ENCODE measurements at places on chromosomes 3 and 15.
A peak's percentile ranks its signal among the peaks of the same experiment; 100 is the strongest.

GRCh38 chr3:25531971-25532370 is 103.9 kb downstream of the RARB start:
- no peak for DNase-seq

GRCh38 chr3:135667061-135667460 is 298.5 kb upstream of the PPP2R3A start:
- no peak for DNase-seq

- DNase-seq: no peak
These were observed 62.8 kb downstream of the CRYBG3 start for GRCh38 chr3:97884586-97885123.

GRCh38 chr15:73752806-73753193 is 351 bp downstream of the INSYN1 start:
- DNase-seq: no peak

GRCh38 chr3:138646513-138646912 is 37.9 kb downstream of the FAIM start:
- DNase-seq: no peak

DNA sequence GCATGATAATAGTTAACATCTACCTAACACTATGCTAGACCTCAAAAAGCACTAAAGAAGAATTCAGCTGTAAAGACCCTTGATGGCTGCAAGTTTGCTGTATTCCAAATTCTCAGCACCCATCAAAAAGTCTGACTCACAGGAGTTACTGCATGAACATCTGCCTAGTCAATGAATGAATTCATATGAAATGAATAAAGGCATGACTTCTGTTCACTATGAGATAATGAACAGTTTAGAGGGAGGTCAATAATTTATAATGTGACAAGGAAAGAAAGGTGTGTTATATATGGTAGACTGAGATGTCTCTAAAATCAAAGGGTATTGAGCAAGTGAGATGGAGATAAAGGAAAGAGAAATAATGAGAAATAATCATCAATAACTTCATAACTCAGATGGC is 508.2 kb upstream of the TGFBR2 start:
- no peak for DNase-seq

GRCh38 chr15:62087671-62088352 is 21.0 kb downstream of the C2CD4A start:
- no peak for DNase-seq

DNA sequence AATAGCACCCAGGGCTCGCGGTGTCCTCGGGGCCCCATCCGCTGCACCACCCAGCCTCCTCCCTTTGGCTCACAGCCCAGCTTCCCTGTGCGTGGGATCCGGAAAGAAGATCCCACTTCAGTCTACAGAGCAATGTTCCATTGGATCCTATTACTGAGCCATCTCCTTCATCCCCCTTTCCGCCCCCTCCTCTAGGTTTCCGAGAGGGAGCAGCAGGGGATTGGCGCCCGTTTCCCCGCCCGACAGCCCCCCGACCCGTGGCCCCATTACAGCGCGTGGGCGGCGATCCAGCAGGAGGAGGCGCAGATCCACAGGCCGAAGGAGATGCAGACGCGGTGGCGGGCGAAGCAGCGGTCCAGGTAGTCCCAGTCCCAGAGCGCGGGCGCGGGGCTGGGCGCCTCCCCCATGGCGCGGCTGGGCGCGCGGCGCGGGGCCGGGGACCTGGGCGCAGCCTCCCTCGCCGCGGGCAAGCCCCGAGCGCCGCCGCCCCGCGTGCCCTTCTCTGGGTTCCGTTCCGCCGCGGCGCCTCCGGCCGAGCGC is 340 bp downstream of the TMEM44 start:
- DNase-seq: peak; percentile 53

DNA sequence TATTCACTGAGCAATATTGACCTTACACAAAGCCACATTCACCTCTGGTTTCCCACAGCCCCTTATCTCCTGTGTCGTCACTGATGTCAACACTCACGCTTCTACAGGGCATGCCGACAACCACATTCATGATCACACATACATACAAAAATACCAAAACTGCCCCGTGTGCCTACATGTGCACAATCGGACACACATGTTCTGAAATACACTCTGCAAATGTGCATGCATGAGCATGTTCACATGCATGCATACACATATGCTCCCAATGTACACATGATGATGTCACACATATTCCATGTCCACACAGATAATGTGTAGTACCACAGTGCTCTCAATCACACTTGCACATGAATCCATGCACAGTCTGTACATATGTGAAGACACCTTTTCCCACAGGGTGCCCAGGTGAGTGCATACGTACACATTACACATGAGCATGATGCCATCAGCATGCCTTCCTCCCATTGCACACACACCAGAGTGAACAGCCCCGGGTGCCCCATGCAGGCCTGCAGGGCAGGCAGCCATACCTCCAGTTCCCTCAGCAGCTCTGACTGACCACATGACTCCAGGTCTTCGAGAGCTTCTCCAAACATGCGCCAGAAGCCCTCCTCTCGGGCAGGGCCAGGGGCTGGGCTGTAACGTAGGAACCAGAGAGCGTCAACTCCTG is 37.0 kb downstream of the GRIP2 start:
- no peak for DNase-seq

GRCh38 chr3:143830063-143830462 is 18.2 kb downstream of the SLC9A9 start:
- DNase-seq: no peak

- no peak for DNase-seq
These were observed 118.5 kb upstream of the ABHD17C start for GRCh38 chr15:80576519-80577090.

DNA sequence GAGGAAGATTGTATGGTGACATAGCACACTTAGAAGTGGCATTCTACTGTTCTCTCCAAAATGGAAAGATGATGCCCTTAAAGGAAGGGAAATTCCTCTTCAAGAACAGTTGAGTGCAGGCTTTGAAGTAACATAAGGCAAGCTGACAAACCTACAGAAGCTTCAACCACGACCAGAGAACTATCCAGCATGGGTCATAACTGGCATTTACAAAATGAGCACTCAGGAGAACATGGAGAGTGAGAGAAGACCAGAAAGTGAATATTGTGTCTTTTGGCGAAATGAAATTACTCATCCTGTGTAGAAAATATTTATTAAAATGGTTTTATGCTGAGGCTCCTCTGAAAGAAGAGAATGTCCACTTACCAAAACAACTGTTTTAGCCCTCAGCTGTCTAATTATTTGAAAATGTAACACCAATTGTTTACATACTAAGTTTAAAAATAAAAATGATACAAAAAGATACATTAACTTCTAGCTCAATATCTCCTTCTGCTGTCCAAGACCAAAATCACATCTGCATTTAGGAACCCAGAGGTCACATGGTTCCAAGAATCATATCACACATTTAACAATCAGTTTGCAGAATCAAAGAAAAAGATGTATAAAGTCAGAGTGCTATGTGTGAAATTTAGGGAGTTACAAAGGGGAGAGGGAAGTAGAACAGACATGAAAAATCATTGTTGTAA is 216.9 kb downstream of the ATP8B4 start:
- DNase-seq: no peak

GRCh38 chr15:90402223-90402622 is 14.2 kb downstream of the IQGAP1 start:
- no peak for DNase-seq

DNA sequence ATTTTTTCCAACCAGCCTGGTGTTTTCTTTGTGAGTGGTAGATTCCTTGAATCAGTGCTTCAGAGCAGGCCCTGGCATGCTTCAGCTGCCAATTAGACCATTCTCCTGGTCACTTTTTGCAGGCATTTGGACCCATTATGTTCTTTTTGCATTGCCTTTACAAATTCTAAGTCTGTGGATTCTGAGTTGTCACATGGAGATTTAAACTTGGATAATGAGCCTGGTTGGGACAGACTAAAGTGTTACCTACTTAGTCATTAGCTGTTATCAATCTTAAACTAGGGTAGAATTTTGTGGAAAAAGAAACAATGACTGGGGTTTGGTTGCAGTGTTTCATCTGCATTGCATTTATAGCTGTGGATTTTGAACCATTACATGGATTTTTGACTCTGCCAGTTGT is 40.6 kb downstream of the ARHGEF26 start:
- DNase-seq: no peak

- no peak for DNase-seq
These were observed 5.5 kb upstream of the LEKR1 start for GRCh38 chr3:156820692-156821080.

DNA sequence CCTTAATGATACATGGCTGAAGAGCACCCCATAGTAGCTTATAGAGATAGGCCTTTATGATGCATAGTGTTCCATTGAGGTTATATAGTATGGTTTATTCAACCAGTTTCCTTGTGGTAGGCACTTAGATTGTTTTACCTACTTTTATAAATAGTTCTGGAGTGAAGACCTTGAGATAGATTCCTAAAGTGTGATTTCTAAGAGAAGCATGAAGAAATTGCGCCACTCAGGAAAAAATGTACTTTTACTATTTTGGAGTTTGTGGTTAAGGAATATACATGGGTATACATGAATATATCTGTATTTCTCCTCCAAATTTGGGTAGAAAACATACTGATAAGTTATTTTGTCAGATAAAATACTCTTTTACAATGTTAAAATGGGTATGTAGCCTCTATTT is 70.5 kb downstream of the CHD2 start:
- DNase-seq: no peak

DNA sequence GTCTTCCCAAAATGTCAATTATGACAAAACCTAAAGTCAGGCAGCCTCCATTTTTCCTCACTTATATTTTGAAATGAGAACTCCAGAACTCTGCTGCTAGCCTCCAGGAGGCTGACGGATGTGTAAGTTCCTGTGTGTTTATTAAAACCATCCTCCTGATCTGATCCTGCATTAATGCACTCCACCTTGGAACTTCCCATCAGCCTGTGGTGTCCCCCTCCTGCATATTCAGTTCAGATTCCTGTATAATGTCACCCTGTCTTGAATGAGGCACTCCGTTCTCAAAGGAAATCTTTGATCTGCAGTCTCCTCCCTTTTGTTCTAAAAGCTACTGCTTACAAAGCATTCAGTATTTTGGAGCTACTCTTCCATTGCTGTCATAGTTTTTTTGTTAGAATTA is 318.2 kb upstream of the ONECUT1 start:
- DNase-seq: no peak

DNA sequence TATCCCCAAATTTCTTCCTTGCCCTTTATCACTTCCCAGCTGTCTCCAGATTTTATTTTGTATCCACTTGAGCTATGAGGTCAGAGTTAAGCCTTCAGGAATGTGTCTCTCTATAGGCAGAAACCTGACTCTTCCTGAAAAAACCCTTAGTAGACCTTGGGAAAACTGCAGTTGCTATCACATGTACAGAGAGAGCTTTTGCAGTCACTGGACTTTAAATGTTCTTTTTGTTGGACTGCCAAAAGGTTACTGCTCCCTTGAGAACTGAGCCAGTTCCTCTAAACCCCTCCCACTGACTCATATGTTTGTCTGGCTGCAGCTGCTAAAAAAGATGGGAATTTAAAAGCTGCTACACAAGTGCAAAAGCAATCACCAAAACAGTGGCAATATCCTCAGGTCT is 169.1 kb upstream of the CCDC54 start:
- peak; percentile 15 for DNase-seq

DNA sequence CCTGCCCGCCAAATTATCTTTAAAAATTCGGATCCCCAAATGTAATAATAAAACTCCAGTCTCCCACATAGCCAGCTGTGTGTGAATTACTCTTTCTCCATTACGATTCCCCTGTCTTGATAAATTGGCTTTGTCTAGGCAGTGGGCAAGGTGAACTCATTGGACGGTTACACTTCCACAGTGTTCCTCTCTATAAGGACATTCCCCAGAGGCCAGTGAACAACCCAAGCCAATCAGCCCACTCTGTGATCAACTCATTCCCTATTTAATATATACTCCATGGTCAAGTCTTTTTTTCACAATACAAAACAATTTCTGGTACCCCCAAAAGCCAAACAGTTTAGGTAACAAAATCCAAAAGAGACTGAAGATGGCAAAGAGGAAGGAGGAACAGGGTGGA is 90.5 kb upstream of the DAZL start:
- DNase-seq: no peak

- no peak for DNase-seq
These were observed 72.5 kb downstream of the TM2D3 start for GRCh38 chr15:101579631-101580163.

DNA sequence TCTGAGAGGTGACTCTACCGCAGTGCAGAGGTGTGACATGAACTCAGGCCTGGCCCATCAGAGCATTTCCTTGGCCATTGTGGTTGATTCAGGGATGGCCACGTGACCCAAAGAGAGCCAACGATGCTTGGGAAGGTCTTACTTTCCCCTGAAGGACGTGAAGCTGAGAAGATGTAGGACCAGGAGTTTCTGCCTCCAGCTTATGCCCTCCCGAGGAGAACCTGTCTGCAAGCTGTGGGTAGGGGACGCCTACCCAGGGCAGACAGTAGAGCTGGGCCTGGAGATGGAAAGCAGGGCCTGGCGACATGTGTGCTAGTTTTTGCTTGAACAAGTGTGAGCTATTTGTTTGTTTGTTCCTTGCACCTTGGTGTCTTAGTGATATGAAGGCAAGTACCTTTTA is 89.4 kb downstream of the RPLP1 start:
- DNase-seq: no peak

DNA sequence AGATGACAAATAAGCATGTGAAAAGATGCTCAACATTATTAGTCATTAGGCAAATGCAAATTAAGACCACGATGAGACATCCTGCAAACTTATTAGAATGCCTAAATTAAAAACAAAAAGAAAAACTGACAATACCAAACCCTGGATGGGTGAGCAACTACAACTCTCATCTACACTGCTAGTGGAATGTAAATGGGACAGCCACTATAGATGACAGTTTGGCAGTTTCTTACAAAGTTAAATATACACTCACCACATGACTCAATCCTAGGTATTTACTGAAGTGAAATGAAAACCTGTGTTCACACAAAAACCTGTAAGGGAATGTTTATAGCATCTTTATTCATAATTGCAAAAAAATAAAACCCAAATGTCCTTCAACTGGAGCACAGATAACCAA is 74.7 kb downstream of the NPTN start:
- DNase-seq: no peak

- peak; percentile 51 for DNase-seq
These were observed 48.4 kb upstream of the TJP1 start for GRCh38 chr15:29870495-29871151.

DNA sequence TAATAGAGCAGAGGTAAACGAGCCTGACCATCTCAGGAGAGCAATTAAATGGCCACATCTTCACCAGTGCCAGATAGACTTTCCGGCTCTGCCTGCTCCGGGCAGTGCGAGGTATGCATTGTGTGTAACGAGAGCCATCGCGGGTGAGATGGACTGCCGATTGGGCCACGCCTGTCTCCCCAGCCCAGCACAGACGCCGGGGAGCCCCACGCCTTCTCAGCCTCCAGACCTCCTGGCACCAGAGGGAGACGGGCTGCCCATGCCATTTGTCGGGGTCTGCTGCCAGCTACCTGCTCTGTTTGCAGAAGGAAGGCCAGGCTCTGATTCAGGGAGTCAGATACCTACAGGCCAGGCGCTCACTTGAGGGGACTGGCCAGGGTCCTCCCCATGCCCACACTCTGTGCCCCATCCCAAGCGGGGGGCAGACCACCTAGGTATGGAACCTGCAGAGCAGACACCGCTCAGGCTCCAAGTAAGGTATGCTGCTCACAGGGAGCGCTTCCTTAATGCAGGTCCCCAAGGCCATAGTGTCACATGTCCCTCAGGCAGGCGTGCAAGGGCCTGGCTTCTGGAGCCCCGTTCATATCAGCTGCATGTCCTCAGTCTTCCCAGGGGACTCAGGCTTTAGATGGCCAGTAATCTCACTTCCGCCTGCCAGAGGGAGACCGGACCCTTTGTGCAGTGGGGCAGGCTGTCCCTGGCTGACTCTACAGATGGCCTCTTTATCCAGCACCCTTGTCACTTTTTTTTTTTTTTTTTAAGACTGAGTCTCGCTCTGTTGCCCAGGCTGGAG is 62.2 kb downstream of the DNAJB8 start:
- DNase-seq: no peak

GRCh38 chr3:195352895-195353488 is 82.0 kb upstream of the XXYLT1 start:
- DNase-seq: no peak

Measured in NCI-H526 treated with DMSO at 0.1 percent for 48 hours (cell line).